ENCODE measurements at places on chromosomes 3 and 15. TPM values are rescaled to one million over a fixed set of nuclear protein-coding genes. Genes with fewer than 3 reads are reported as not detected.

GRCh38 chr15:60975952-60976351 is 253.2 kb downstream of the RORA start:
- no peak for DNase-seq

- no peak for DNase-seq
Observed at GRCh38 chr15:64560998-64561397, 100.6 kb downstream of the ZNF609 start.

DNA sequence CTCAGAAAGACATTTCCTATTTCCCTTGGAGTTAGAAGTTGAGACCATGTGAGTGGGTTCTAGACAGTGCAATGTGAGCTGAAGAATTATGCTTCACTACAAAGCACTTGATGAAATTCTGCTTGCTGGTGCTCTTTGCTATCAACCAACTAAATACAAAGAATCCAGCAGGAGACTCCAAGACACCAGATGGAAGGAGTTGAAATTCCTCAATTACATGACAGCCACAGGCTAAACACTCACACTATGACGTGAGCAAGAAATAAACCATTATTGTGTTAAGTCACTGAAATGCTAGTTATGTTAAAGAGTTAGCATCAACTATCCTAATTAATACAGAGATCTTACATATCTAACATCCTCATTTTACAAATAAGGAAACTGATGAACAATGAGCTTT is 8.2 kb upstream of the MAP4 start:
- DNase-seq, result no peak

DNA sequence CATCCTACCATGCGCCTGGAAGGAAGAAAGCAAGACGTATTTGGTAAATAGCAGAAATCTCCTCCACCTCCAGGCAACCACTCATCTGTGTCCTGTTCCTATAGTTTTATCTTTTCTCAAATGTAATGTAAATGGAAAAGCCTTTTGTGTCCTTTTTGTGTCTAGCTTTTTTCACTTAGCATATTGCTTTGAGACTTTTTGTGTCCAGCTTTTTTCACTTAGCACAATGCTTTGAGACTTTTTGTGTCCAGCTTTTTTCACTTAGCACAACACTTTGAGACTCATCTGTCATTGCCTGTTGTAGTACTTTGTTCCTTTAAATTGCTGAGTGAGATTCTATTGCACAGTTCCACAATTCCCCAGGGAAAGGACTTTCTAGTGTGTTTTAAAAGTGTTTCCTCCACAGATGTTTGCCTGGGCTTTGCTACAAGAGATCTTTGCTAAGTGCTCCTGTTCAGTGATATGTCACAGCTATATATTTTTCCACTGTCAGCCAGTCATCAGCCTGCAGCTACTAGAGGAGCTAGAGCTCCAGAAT is 27.9 kb upstream of the MUC13 start:
- no peak for DNase-seq

GRCh38 chr3:194785315-194785714 is 99.6 kb downstream of the FAM43A start:
- peak; percentile 61 for DNase-seq

- no peak for DNase-seq
Observed at GRCh38 chr3:153145454-153145853, 16.6 kb upstream of the RAP2B start.

GRCh38 chr15:26971271-26972018 is 464 bp downstream of the GABRG3 start:
- no peak for DNase-seq

DNA sequence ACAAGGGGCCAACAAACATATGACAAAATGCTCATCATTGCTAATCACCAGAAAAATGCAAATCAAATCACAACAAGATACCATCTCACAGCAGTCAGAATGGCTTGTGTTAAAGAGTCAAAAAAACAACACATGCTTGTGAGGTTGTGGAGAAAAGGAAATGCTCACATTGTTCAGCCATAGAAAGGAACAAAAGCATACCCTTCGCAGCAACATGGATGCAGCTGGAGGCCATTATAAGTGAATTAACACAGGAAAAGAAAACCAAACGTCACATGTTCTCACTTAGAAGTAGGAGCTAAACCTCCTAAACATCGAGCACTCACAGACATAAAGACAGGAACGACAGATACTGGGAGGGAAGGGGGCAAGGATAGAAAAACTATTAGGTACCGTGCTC is 678.4 kb upstream of the GRM7 start:
- no peak for DNase-seq

- DNase-seq, result no peak
Observed at GRCh38 chr15:32872621-32873283, 154.9 kb downstream of the GREM1 start.

GRCh38 chr3:53379898-53380297 is 32.6 kb upstream of the DCP1A start:
- DNase-seq, result no peak

DNA sequence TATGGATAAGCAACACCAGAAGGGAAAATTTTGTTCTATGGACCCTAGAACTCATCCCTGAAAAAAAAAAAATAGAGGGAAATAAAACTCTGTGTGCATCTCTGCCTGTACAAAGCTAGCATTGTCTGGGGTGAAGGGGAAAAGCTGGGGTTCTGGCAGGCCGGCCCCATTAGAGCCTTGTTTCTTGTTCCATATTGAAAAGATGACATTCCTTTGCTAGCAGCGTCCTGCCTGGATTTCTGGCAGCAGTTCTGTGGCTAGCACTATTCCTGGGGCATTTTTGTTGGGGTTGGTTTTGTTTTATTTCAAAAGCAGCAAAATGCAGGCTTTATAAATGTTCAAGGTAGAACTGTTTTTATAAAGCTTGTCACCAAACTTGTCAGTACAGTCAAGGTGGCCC is 45.2 kb downstream of the RARB start:
- no peak for DNase-seq

- DNase-seq, result no peak
Observed at GRCh38 chr15:29470794-29471193, 201.2 kb upstream of the NSMCE3 start.

GRCh38 chr3:136194409-136195257 is 1.5 kb downstream of the MSL2 start:
- DNase-seq, result no peak

- DNase-seq, result no peak
Observed at GRCh38 chr3:51727500-51727899, 20.6 kb downstream of the GRM2 start.

DNA sequence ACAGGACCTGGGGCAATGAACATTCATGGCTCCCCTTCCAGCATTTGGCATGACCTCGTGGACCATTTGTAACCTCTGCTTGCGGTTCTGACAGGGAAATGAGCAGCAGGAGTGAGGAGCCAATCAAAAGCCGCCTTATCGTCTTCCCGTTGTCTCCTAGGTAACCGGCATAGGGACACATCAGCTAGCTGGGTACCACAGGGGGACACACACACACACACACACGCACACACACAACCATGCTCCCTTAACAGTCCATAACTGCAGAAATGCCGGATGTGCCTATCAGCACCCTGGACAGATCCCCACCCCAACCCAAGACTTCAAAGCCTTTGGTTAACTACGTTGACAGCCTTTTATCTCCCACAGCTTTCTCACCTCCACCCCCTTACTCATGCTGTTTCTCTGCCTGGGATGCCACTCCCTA is 53.4 kb upstream of the CCDC174 start:
- DNase-seq, result no peak

- no peak for DNase-seq
Observed at GRCh38 chr3:191307341-191307740, 21.9 kb upstream of the CCDC50 start.

- peak; percentile 72 for DNase-seq
Observed at GRCh38 chr3:38576131-38576525, 73.4 kb downstream of the SCN5A start.

DNA sequence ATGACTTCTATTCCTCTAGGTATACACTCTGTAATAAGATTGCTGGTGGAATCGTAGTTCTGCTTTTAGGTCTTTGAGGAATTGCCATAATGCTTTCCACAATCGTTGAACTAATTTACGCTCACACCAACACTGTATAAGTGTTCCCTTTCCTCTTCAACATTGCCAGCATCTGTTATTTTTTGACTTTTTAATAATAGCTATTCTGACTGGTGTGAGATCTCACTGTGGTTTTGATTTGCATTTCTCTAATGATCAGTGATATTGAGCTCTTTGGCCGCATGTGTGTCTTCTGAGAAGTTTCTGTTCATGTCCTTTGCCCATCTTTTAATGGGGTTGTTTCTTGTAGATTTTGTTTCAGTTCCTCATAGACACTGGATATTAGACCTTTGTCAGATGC is 12.8 kb downstream of the NXPE3 start:
- DNase-seq, result no peak

DNA sequence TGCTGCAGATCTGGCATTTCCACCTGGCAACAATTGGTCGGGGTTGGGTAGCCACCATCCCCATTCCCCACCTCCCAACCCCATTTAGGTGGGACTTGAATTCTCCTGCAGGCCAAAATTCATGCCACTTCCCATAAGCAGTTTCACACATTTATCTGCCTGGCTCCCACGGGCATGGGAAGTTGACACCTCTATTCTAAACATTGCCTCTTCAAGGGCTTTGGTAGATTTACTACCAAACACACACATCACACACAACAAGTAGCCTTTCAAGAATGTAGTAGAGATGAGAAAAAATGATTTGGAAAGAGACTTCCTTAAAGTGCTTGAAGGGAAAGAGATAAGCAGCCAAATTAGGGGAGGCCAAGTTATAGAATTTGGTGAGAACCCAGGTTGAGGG is 30.9 kb downstream of the ZBTB38 start:
- DNase-seq, result no peak

GRCh38 chr3:177382944-177383343 is 185.7 kb upstream of the TBL1XR1 start:
- DNase-seq, result no peak

GRCh38 chr3:99529265-99529664 is 109.1 kb upstream of the COL8A1 start:
- no peak for DNase-seq

- no peak for DNase-seq
Observed at GRCh38 chr3:177463863-177464262, 266.6 kb upstream of the TBL1XR1 start.

DNA sequence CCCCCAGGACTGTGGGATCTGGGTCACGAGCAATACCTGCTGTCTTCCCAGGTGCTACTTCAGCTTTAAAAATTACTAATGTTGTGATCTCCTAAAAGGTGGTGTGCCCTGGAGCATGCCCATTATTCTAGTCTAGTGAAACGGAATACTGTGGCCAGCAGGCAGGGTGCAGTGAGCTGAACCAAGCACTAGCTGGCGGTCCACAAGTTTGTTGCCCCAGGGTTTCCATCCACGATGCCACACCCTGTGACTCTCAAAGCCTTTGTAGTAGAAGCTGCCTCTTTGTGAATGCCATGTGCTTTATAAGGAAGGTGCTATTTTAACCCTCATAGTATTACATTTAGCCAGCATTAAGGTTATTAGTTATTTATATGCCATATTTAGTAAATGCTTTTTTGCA is 49.1 kb downstream of the PXYLP1 start:
- no peak for DNase-seq

PATL2 gene
- total RNA-seq, result not detected

TRIM42 gene
- not detected for total RNA-seq

FBXO40 gene
- total RNA-seq, result not detected

SOX14 gene
- total RNA-seq, result not detected

PARP16 gene
- 12.8 TPM for total RNA-seq

FGF12 gene
- 1.5 TPM for total RNA-seq

COL6A5 gene
- total RNA-seq, result not detected

CKMT1A gene
- 37.6 TPM for total RNA-seq

TRPC1 gene
- 12.0 TPM for total RNA-seq
